MG63 (cell line): ENCODE measurements at places on chromosomes 4 and X.
A peak's percentile ranks its signal among the peaks of the same experiment; 100 is the strongest.

GRCh38 chr4:119152741-119153140, 17.1 kb downstream of the MYOZ2 start:
- DNase-seq: no peak

GRCh38 chr4:184028561-184029374, 123.7 kb downstream of the STOX2 start:
- peak; percentile 6 for DNase-seq

GRCh38 chrX:133660281-133660680, 245.0 kb upstream of the GPC4 start:
- peak; percentile 72 for DNase-seq

DNA sequence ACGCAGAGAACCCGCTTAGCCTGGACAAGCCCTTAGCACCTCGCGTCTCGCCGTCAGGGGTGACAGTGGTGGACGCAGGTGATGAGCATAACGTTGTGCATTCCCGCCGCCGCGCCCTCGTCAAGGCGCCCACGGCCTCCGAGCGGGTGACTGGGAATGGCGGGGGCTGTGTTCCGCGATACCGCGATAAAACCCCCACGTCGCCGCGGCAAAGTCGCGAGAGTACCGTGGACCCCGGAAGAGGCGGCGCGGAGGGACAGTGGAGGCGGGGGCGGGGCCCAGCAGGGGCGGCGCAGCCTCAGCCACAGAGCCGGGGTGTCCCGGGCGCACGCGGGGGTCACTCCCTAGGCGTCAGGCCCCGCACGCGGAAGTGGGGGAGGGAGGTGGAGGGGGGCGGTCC, 53.8 kb downstream of the ZFYVE28 start:
- no peak for DNase-seq

- no peak for DNase-seq
Observed at GRCh38 chr4:35500812-35501211, 743.5 kb downstream of the ARAP2 start.

DNA sequence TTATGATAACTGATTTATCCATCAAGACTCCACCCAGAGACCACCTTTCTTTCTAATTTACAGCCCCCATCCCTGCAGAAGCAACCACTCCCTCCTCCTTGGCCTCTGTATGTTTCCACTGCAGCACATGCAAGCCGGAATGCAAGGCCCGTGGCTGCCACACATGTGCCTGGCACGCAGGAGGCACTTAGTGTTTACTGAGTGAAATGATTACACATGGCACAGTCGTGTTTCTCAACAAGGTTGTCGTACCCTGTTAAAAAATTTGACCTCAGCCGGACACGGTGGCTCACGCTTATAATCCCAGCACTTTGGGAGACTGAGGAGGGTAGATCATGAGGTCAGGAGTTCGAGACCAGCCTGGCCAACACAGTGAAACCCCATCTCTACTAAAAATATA, 104.3 kb downstream of the APBB2 start:
- no peak for DNase-seq

- DNase-seq: no peak
Observed at GRCh38 chr4:112591593-112591992, 45.1 kb downstream of the ZGRF1 start.
